ENCODE measurements at places on chromosomes 7 and 10.

DNA sequence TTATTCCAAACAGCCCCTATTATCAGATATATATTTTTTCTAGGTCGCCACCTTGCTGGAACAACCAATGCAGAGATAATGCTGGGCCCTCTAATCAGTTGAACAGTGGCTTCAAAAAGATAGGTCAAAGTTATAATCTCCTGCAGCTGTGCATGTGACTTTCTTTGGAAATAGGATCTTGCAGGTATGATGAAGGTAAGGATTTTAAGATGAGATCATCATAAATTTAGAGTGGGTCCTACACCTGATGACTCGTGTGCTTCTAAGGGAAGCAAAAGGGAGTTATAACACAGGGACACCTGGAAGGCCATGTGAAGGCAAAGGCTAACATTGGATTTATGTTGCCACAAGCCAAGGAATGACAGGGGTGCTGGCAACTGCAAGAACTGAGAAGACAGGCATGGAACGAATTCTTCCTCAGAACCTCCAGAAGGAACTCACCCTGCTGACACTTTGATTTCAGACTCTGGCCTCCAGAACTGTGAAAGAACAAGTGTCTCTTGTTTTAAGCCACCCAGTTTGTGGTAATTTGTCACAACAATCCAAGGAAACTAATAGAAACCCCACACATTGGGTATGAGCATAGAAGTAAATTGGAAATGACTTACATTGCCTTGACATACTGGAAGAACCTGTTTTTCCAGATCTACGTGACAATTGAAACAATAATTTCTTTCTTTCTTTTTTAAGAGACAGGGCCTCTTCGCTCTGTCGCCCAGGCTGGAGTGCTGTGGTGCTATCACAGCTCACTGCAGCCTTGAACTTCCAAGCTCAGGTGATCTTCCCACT is 34.4 kb downstream of the CCDC71L start:
- DNase-seq, result no peak

DNA sequence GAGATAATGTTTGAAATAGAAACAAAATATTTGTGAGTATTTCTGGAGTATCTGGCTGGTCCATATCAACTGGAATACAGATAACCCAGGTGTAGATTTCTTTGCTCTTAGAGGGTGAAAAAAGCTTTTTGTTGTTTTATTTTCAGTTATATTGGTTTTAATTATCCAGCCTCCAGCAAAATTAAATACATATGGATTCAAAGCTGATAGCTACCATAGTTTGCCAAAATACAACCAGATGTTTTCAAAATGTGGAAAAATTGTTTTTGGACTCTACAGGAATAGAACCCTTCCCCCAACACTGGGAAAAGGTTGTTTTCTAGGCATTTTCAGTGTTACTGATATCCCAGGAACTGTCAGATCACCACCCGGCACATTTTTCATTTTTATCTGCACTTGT is 30.1 kb downstream of the LRRC17 start:
- DNase-seq, result no peak

- no peak for DNase-seq
Measured at GRCh38 chr10:83897626-83898025, 241.7 kb upstream of the GHITM start.

DNA sequence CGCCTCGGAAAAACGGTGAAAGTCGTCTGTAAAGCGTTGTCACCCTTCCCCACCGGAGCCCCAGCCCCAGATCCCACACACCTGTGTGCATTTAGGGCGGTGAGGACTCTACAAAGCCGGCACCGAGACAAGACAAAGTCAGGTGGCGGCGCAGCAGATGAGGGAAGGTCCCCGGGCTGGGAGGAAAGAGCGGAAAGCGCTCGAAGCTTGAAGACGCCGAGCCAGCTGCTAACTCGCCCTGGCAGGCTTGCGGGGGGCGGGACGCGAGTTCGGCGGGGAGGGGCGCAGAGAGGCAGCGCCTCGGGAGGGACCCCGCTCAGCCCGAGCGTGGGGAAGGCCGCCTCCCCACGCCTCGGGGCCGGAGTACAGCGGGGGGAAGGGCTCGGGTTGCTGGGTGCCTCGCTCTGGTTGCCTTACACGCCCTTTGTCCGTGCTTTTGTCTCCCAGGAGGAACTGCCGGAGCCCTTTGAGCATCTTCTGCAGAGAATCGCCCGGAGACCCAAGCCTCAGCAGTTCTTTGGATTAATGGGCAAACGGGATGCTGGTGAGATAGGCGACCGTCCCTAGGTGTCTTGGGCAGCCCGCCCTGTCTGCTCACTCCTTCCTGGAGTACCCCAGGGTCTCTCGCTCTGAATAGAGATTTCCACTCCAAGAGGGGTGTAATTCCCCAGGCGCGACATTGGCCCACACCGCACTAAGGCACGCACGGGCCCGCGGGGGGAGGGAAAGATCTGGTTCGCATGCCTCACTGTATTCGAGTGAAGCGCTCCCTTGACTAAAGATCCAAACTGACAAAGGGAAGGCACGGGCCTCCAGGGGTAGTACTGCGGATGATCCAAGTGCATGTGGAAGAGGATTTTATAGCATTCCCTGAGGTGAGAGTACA is 1.6 kb downstream of the TAC1 start:
- DNase-seq, result no peak

- DNase-seq, result no peak
Measured at GRCh38 chr10:25933653-25934608, at the start of gene MYO3A. MYO3A (plus strand) TSS chr10:25934229; CDS start chr10:25952111, 17,882 bp downstream.

GRCh38 chr7:140883378-140883777 is 41.4 kb downstream of the BRAF start:
- no peak for DNase-seq
